ENCODE measurements at places on chromosomes 5 and 9. TPM values are rescaled to one million over a fixed set of nuclear protein-coding genes. Genes with fewer than 3 reads are reported as not detected.

SLC34A3 gene
- total RNA-seq, result not detected

NUDT2 gene
- total RNA-seq, result 21.5 TPM

LRRC19 gene
- total RNA-seq, result not detected

GABBR2 gene
- not detected for total RNA-seq

STK32A gene
- total RNA-seq, result not detected

ARHGEF28 gene
- total RNA-seq, result 90.0 TPM

RPL35 gene
- total RNA-seq, result 2,858 TPM

C9orf153 gene
- not detected for total RNA-seq

SLC6A3 gene
- not detected for total RNA-seq

ZNF483 gene
- total RNA-seq, result 1.0 TPM

NR2F1-AS1 gene
- total RNA-seq, result 10.4 TPM

Measured in LHCN-M2 (cell line).